Activated CD4-positive, CD25-positive, alpha-beta regulatory T cell (primary cell): ENCODE measurements at places on chromosomes 4 and X.

DNA sequence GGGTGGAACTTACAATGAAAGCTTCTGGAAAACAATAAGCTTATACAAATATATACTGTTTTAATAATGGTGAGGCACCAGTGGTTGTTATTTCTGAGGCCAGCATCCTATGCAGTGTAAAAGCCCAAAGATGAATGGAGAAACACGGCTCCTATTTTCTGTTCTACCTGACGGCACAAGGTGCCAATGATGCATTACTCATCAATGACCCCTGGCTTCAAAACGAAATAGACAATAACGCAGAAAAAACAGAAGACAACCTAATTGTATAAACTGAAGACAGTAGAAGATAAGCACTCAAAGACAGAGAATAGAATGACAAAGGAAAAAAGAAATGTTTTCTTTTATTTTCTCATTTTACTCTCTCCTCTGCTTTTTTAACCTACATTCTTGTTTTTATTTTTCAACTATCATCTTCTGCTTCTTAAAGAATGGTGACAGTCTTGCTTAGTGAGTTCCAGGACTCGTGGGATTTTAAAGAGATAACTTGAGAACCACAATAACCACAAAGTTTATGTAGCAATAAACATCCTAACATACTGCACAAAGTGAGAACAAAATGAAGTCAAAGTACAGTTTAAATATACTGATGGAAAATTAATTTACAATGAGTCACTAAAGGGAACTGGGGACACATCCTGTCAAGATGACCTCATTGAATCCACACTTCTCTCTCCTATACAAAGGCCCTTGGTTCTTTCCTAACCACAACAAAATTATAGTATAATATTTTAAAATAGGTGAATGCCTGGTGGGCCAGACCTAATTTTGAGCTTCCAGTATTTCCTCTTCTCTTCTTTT lies 169.8 kb downstream of the BTC start:
- no peak for DNase-seq

DNA sequence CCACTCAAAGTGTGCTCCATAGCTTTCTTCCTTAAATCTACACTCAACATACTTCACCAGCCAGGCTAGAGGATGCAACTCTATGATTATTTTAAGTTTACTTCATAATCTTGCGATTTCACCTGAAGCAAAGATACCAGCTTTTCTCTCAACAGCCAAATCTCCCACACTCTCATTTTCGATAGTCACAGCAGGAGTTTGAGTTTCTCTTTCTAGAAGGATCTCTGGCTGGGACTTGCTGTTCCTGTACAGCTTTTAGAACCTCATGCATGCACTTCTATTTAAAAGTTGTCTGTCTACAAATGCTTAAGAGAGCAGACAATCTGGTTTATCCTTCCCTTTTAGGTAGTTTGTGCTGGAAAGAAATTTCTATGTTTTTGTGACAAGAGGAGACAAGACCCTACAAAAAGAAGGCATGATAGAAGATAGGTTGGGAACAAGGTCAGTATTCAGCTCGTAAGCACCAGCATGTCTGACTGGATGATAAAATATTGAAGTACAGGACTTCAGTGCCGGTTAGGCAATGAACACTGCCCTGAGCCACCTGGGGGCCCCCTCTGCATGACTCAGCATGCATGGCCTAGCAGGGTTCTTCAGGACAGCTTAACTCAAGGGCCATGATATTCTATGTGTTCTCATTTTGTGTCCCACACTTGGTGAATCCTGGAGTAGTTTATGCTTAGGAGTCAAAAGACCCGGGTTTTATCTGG lies 65.6 kb downstream of the ATXN3L start:
- DNase-seq = no peak

- no peak for DNase-seq
Measured at GRCh38 chr4:73707918-73708577, 32.3 kb upstream of the CXCL8 start.

DNA sequence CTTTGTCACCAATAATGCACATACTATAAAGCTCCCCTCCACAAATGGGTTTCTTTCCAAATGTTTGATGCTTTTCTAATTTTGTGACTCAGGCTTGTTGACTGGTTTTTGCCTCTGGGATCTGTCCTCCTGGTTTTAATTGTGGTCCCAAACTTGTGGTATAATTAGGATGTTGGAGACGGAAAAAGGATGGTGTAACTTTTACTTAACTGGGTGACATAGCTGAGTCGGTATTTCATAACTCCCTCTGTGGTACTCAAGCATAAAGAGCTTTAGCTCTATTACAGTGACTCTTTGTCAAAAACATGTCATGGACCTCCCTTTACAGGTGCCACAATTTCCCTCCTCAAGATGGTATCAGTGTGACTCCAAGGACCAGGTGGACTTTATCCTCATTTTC lies 119.7 kb upstream of the RBPJ start:
- DNase-seq = no peak
